ENCODE measurements at places on chromosomes 12 and 14.

- DNase-seq = no peak
These were observed 43.4 kb downstream of the KCNJ8 start for GRCh38 chr12:21731144-21731543.

DNA sequence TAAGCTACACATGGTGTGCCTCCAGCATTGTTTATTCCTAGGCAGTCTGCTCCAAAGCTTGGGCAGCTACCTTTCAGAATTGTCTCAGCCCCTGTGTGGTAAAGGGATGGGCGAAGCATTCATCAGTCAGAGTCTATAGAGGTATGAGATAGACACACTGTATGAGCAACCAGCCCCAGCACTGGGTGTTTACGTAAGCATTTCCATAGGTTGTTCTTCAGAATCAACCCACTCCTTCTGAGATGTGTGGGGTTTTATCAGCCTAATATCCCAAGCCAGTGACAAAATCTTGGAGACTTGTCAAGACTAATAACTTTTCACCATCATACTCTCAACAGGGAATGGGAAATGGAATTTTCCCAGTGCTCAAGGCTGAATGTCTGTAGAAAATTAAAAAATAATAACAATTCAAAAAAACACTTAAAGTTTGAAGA, 98.2 kb downstream of the BTG1 start:
- DNase-seq = no peak

GRCh38 chr12:46148327-46149078, 120.3 kb downstream of the SLC38A1 start:
- no peak for DNase-seq

GRCh38 chr12:2389079-2389790, 336.4 kb downstream of the CACNA1C start:
- no peak for DNase-seq

DNA sequence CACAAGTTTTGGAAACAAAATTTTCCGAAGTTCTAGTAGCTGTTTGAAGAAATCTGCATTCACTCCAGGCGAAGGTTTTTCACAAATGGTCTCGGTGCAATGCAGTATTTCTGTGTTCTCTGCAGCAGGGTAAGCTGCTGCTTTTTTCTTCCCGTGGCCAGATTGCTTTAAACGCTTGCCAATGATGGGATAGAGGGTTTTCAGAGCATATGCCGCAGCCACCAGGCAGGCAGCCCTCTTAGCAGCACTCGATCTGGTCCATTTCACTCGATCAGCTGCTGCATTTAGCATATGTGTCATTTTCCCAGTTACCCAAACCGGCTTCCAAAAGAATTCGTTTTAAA, 315 bp downstream of the ABCD2 start:
- DNase-seq = no peak

GRCh38 chr14:30271811-30272323, 287.1 kb upstream of the G2E3 start:
- no peak for DNase-seq

DNA sequence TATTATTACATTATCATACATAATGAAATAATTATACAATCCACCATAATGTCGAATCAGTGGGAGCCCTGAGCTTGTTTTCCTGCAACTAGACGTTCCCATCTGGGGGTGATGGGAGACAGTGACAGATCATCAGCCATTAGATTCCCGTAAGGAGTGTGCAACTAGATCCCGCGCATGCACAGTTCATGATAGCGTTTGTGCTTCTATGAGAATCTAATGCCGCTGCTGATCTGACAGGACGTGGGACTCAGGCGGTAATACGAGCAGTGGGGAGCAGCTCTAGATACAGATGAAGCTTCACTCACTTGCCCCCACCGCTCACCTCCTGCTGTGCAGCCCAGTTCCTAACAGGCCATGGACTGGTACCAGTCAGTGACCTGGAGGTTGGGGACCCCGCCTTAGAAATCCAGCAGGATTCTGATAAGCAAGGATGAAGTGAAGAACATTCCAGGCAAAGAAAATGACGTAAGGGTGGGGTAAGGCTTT, 204.6 kb downstream of the ETV6 start:
- DNase-seq = no peak
